A549 treated with CORT108297 at 1 μM for 4 hours (cell line): ENCODE measurements at places on chromosomes 7 and 10. TPM values are rescaled to one million over a fixed set of nuclear protein-coding genes. Genes with fewer than 3 reads are reported as not detected.

Gene SH2D4B
- 0.03 to 0.07 TPM (median 0.05 TPM) in 3 of 5 replicates, not detected in the others for total RNA-seq

Gene OR2A5
- total RNA-seq: not detected in 5 replicates

Gene FOXI2
- not detected in 5 replicates for total RNA-seq

Gene CALY
- 0.54 to 1.5 TPM (median 0.81 TPM) in 5 replicates for total RNA-seq

Gene CACNA2D1
- total RNA-seq: 5.7 to 8.8 TPM (median 7.9 TPM) in 5 replicates

Gene GIMAP1
- total RNA-seq: not detected in 5 replicates
